ENCODE measurements at places on chromosomes 4 and X.

DNA sequence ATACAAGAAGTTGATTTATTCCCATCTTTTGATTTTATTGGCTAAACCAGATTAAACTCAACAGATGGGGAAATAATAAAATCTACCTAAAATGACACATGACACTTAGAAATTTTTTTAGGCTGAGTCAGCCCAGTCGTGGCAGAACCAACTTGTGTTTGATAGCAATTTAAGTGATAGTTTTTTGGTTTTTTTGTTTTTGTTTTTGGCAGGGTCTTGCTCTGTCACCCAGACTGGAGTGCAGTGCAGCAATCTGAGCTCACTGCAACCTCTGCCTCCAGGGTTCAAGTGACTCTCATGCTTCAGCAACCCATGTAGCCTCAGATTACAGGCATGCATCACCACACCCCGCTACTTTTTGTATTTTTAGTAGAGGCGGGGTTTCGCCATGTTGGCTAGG lies 370.3 kb upstream of the NOCT start:
- DNase-seq: no peak

DNA sequence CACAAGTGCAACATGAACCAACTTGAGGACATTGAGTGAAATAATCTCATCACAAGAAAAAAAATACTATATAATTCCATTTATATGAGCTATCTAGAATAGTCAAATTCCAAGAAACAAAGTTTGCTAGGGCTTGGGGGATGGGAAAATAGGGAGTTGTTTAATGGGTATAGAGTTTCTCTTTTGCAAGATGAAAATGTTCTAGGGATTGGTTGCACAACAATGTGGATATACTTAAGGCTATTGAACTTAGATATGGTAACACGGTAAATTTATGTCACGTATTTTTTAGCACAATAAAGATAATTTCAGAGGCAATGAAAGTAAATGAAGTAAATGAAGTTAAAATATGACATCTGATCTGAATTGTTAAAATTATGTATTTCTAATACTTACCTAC lies 7.9 kb downstream of the MFSD8 start:
- no peak for DNase-seq

GRCh38 chr4:169662206-169662605 lies 41.8 kb downstream of the CLCN3 start:
- no peak for DNase-seq

- DNase-seq: no peak
These were observed 67.1 kb downstream of the FAAH2 start for GRCh38 chrX:57353472-57354132.

- DNase-seq: no peak
These were observed 268.4 kb downstream of the DCTD start for GRCh38 chr4:182648766-182649165.

DNA sequence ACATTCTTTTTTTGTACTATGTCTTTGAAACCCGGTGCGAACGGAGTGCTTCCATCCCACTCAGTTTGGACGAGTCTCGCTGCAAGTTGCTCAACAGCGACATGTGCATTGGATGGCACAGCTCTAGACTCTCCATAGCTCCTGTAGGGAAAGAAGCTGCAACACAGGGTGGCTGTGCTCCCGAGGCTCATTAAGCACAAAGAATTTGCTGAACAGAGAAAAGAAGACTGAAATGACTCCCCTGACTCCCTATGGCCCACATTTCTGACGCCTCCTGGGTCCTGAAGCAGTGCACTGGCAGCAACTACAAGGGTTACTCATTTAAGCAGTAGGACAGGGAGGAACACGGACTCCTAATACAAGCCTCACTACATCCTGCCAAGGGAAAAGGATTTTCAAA lies 127.4 kb downstream of the SH3RF1 start:
- no peak for DNase-seq

GRCh38 chrX:100687128-100687527 lies 43.1 kb downstream of the SRPX2 start:
- DNase-seq: no peak

DNA sequence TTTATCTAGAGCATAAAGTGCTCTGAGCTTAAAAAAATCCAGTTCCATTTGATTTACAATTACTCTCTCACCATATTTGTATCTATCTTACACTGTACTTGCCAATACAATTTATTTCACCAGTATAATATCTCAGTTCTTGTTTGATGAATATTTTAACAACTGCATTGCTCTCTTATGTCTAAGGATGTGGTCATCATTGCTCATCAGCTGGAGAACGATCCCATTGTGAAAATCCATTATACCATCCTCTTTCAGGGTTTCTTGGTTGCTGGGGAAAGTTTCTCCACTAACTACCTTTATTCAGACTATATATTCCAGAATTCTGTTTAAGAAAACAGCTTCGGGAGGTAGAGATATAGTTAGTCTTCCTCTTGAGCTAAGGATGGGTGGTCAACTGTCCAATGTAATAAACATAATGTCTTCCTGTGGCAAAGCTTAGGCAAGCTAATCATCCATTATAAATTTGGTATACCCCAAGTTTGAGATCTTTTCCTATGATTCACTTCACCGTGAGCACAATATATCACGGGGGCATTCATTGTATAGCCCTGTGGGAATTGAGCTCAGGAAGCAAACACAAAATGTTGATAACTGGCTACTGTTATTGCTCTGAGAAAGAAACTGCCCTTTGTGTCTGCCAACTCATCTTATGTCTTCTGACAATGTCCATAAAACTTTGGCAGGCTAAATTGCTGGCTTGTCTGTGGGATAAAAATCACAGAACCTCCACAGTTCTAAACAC lies 2361.9 kb downstream of the ARAP2 start:
- no peak for DNase-seq

DNA sequence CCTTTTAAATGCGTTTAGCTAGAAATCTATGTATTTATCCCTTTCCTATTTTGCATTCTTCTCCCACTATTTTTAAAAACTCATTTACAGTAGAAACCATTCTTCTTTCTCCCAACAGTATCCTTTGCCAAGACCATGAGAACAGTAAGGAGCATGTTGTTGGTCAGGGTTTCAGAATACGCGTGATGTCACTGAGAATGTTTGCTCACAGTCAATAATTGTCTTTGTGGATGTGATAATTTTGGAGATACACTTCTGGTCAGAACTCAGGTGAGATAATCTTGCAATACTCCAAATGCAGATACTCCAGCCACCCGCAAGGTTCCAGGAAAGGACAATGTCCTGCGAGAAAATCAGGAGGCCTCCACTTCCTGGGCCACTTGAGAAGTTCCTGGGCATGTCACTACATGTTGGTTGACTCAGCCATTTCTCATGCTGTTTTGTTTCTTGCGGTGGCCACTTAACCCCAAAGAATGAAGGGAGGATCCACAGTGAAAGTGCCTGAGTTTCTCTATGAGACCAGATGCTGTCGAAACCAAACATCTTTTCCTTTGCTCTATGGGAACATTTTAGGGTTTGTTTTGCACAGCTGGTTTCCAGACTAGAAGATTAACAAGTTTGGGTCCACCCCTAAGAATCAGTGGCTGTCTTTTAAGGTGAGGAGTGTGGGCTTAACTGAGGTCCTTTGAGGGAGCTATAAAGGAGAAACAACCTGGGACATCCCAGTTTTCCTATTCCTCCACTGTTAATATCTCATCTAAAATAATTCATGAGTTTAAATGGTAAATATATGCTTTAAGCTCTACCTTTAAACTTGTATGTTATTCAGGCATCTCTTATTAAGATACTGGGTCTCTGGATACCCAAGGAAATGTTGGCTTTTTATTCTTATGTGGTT lies 116.0 kb downstream of the SOWAHB start:
- DNase-seq: no peak

- DNase-seq: no peak
These were observed 69.7 kb downstream of the SPIN4 start for GRCh38 chrX:63281465-63281864.

DNA sequence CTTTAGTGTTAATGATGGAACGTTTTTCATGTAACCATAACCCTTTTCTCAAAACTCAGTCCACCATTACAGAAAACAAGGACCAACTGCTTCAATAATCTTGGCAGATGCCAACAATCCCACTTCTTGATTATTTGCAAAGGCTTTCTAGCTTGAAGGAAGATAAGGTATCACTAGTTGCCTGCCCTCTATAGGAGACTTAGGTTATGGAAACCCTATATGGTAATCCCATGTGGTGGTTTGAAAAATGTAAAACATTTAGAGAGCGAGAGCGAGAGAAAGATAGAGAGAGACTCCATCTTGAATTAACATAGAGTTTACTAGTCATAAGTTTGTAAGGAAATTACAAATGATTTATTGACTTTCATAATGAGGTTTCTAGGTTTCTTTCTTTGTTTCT lies 1627.5 kb upstream of the TENM3 start:
- no peak for DNase-seq

DNA sequence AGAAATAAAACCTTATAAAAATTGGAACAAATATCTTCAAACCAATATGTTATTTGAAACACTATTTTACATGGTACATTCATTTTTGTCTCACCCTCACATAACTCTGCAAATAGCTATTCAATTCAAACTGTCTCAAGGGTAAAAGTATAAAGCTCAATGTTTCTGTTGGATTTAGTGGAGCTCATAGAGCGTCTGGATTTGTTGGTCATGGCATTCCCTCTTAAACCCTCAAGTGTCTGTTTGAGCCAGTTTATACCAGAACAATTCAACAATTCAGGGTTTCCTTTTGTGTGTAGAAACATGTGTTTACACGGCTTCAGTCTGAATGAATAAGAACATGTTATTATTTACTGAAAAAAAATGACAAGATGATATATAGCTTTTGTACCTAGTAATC lies 161.6 kb downstream of the PCDH18 start:
- DNase-seq: no peak

GRCh38 chrX:46624090-46624786 lies 50.7 kb downstream of the CHST7 start:
- no peak for DNase-seq

DNA sequence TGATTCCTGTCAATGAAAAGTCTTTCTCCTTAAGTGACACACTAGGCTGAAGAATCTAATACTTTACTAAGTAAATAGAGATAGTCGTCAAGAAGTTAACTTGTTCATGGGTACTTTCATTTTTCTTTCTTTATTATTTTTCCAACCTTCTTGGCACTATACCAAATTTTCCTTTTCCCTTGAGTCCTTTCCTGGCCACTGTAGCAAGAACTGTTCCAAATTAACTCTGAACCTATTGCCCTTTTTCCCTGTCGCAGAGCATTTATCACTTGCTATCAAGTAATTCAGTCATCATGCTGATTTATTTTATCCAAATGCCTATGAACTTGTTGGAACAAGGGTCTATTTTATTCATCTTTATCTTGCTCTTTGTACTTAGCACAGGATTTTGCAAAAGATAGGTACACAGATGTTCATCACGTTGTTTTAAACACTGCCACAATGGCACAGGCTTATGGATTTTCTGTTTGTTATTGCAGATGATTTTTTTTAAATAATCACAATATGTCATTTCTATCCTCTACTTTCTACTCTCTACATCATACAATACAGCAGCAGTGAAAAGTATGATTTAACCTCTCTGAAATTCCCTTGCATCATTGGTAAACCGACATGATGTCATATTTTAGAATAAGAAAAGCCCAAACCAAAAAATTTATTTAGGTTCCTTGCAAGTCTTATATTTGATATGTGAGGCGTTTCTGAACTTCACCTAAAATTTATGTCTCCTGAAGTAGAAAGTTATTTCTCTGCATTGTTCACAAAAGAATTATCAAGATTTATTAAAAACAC lies 2352.3 kb downstream of the PCDH7 start:
- no peak for DNase-seq

DNA sequence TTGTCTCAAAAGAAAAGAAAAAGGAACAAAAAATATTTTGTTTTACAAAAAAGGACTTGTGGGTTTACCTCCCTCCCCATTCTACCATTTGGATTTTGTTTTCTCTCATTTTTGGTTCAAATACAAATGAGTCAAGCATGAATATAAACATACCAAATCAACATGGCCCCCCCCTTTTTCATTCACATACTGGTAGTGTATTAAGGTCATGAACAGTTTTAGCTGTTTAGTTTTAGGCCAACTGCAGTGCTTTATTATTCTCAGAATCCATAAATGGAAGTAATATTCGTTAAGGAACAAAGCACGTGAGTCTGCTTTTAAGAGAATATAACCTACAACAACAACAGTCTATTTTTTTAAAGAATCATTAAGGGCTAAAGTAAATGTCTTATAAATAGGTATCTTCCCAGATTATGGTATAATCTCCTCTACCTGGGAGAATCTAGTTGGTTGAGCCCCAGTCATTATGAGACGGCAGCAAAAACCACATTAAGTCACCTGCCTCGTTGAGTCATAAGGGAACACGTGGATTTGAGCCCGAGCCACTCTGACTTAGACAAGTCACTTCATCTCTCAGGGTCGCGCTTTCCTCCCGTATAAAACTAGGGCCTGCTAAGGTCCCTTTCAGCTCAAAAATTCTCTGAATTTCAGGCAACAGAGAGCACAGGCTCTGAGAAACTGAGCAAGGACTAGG lies 26.7 kb downstream of the BCLAF3 start:
- DNase-seq: no peak

DNA sequence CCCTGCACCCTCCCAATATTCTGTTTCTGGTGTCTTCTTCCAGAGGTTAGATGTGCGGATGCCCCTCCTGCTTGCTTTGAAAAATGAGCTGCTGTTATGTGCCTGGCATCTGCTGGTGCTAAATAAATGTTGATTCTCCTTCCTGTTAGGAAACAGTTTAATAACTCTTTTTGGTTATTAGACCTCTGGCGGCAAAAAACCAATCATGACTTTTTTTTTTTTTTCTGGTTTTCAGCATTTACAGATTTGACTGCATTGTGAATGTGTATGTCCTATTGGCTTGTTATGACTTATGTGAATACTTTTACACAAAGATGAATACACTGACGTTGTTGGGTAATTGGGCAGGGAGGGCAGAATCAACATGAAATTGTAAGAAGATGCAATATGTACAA lies 13.6 kb upstream of the TMEM156 start:
- no peak for DNase-seq

GRCh38 chr4:38013461-38014366 lies 53.5 kb downstream of the PTTG2 start:
- no peak for DNase-seq

GRCh38 chrX:50697691-50698090 lies 116.3 kb downstream of the SHROOM4 start:
- no peak for DNase-seq

DNA sequence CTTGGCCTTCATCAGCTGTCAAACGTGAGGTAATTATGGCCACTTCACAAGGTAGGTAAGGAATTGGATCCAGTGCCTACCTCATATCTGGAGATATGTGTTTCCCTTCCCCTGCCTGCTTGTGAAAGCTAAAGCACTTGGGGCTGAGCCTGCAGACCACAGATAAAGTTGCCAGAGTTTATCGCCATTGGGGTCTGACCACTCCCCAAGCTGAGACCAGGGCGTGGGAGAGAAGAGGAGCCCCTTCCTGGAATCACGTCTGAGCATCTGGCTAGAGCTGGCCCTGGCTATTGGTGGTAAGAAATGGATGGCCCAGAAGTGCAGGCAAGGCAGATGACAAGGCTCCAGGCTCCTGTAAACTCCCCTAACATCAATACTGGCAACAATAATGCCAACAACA lies 2.7 kb downstream of the ALAS2 start:
- DNase-seq: no peak

GRCh38 chrX:11287505-11287904 lies 5.7 kb upstream of the AMELX start:
- no peak for DNase-seq

- DNase-seq: no peak
These were observed 6.0 kb upstream of the EFNB1 start for GRCh38 chrX:68822641-68823410.

GRCh38 chr4:82792912-82793649 lies 5.5 kb downstream of the SCD5 start:
- no peak for DNase-seq

Data from stimulated activated CD4-positive, alpha-beta T cell treated with anti-CD3 and anti-CD28 coated beads, Interleukin-1b, Interleukin-23, amount 100 ng/mL, for 1 hour (primary cell).